ENCODE measurements at places on chromosomes 7 and 10. TPM values are rescaled to one million over a fixed set of nuclear protein-coding genes. Genes with fewer than 3 reads are reported as not detected.

DNA sequence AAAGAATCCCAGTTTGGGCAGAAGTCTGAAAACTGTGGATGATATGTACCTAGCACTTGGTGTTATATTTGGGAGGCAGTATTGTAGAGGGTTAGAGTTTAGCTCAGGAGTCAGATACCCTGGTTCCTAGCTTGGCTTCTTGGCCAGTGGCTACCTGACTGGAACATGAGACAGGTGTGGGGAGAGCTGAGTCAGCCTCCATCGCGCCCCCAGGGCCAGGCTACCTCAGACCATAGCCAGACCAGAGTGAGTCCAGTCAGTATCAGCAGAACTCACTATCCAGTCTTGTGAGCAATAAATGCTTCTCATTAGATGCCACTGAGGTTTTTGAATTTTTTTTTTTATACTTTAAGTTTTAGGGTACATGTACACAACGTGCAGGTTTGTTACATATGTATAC is 26.0 kb downstream of the CYP3A5 start:
- DNase-seq, result no peak

GRCh38 chr10:52742731-52743130 is 29.9 kb downstream of the MBL2 start:
- DNase-seq, result no peak

- DNase-seq, result no peak
Observed at GRCh38 chr7:104007614-104008013, 18.2 kb upstream of the RELN start.

DNA sequence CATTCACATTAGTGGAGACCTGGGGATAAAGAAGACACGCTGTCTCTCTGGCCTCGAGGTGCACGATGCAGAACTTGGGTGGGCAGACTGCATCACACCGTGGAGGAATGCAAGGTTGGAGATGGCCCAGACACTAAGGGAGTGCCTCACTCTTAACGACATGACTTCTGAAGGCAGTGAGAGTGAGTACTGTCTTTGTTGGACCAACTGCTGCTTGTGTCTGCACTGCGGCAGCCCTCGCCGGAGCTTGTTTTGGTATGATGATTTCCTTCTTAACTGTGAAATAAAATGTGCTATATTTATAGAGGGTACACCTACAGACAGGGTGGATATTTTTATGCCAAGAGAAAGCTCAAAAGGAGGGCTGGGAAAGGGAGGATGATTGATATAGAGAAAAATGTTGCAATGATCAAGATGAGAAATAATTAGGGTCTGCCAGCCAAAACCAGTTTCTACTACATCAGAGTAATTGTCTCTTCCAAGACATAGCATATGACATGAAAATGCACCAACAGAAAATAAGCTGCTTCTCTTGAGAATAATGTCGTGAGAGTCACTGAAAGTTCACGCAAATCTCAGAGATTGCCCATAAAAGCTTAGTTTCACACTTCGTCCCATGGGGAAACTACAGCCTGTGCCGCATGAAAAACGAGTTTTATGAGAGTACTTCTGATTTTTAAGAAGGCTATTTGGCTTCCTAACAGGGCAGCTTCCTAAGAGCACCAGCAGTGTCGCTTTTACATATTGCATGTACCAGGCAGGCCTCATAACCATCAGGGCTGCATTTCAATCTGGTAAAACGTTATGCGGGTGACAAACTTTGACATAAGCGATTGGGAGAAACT is 127.1 kb downstream of the TAX1BP1 start:
- DNase-seq, result no peak

DNA sequence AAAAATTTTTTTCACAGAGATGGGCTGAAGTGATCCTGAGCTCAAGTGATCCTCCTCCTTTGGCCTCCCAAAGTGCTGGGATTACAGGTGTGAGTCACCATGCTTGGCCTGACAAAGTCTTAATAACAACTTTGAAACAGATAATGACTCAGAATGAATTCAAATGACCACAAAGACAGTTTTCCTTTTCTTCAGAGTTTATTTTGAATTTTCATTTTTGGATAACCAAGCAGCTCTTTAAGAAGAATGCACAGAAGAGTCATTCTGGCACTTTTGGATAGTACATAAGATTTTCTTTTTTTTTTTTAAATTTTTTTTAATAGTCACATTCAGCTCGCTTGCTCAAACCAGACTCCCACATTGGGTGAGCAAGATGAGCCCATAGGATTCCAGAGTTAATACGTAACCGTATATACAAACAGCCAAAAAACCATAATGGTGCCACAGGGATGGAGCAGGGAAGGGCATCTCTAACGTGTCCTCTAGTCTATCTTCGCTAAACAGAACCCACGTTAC is 43.0 kb upstream of the NMT2 start:
- peak; percentile 42 for DNase-seq

DNA sequence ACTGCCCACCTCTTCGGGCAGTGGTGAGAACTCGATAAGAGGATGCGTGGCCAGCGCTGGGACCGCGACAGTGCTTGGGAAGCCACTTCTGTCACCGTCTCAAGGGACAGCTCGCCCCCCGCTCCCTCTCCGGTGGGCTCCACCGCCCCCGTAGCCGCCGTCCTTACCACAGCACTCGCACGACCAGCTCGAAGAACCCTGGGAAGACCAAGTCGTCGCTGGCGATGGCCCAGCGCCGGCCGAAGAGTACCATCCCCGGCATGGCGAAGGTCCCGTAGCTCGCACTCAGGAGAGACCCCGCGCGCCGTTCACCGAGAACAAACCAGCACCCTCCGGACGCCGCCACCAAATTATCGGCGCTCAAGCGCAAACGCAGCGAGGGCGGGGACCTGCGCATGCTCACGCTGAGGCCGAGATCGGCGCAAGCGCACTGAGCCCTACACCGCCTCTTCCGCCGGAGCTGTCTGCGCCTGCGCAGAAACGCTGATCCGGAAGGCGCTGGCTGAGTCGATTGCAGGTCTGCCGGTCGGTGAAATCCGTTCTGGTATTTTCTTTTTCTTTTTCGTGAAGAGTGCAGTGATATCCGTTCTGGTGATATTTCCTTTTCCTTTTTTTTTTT is at the start of gene DAGLB:
Gene DAGLB (minus strand): TSS at position 374 of the 619 bp plus-strand sequence. CDS start 112 bp downstream, at position 262.
- peak; percentile 90 for DNase-seq

DNA sequence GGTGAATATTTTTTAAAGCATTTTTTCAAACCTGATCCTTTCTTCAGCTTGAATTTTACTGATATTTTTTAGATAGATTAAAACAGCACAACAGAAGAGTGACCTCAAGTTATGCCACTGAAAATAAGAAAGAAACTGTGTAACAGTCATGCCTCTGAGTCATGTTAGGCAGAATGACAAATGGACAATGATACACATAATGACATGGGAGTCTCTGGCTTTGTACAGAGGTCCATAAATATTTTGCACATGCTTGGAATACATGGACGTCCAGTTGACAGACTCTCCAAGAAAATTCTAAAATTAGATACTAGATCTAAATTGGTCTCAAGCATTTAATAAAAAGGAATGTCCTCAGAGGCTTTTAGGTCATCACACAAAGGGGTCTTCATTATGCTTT is 21.9 kb upstream of the SEMA3A start:
- DNase-seq, result no peak

GRCh38 chr7:140230516-140230860 is 53.7 kb upstream of the KDM7A start:
- no peak for DNase-seq

DNA sequence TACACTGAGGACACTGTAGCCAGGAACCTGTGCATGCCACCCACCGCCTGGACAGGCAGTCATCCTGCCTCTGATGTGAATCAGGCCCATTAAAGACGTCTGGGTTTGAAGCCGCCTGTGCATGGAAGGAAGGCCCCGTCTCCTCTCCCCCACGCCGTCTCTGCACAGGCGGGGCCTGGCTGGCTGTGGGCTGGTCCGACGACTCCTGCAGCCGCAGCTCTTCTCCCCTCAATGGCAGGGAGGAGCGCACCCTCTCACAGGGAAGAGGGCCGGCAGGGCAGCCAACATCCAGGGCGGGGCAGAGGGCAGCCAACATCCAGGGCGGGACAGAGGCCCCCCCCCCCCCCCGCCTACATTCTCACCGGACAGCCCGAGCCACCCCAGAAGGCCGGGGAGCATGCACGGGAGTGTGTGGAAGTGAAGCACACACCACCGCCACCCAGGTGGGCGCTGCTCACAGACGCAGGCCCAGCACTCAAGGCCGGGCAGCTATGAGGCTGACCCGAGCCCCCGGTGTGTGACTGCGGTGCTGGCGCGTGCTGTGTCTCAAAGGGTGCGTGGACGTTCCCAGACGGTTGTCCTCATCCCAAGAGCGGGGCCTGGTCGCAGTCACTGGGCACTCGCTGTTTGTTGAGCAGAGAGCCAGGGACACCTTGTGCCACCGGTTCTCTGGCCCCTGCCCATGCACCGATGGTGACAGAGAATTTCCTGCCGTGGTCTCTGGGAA is 19.1 kb downstream of the DPYSL4 start:
- no peak for DNase-seq

- no peak for DNase-seq
Observed at GRCh38 chr7:97149843-97150242, 32.3 kb downstream of the SDHAF3 start.

TMEM229A gene
- total RNA-seq, result not detected

CARD11 gene
- under 0.01 TPM for total RNA-seq

SLC39A12 gene
- total RNA-seq, result not detected

SLC26A5 gene
- total RNA-seq, result not detected
